Mesothelial cell of epicardium (in vitro differentiated cells): ENCODE measurements at places on chromosomes 2 and 18.

DNA sequence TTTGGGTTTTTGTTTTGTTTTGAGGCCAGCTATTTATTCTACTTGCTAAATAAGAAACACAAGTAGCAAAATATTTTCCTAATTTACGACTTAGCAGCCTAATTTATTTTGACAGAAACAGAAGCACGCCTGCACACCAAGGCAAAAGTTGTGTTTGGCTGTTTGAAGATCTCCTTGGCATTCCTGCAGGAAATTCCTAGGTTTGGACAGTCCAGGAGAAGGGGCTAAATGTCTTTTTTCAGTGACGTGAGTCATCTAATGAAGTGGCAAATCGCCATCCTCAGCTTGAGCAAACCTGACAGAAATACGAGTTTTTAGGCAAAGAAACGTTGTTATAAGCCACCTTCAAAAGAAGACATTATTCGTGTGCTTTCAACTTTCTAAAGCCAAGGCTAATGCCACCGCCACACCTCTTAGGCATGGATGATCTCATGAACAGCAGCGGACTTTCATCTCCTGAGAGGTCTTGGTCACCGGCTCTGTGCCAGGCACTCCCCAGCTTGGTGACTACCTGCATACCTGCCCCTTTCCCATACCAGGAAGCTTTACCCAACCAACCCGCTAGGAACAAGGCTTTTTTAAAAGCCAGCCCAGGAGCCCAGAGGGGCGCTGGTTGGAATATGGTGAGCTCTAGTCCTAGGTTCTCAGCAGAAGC is 30.9 kb downstream of the STK39 start:
- no peak for DNase-seq

- DNase-seq: no peak
Measured at GRCh38 chr18:71899707-71900472, 644.3 kb downstream of the CBLN2 start.

DNA sequence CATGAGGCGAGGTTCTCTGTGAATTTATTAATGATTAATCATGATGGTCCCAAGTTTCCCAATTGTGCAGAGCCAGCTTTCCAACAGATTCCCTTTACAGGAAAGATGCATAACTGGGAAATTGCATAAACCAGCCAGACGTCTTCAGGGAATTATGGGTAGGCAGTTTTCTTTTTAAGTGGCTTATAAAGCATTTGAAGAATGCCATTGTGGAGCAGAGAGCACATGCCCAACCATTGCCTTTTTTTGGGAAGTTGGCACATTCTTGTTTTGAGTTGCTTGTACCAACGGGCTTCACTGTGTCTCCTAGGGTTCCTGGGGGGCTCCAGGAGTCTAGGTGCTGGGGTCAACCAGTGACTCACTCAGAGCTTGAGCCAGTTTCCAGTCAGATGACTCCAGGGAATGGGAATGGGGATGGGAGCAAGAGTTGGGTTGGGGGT is 231.7 kb upstream of the FOSL2 start:
- no peak for DNase-seq

DNA sequence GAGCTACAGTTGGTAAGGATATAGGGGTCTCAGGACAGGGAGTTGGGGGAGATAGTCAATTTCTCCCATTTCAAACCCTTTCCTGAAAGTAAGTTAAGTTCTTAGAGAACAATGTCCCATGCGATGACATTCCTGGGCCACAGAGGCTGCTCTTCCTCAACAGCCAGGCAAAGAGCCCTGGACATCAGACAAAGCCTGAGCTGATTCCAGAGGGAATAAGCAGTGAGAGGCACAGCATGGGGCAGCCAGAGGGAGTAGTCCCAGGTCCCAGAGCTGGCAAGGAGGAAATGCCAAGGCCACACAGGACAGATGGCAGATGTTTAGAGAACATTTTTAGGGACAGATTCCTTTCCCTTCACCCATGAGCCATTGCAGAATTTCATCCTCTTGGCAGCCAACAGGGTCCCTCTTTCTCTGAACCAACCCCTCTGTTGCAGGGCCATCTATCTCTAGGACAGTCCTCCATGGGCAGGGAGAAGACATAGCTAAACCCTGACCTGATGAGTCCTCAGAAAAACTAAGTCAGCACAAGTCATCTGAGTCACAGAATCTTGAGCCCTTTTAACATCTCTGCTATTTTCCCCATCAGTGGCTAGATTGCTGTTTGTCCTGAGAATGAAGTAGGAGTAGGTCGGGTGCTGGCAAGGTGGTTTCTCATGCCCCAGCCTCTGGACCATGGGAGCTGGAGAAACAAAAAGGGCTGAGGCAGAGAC is 81.6 kb upstream of the STPG4 start:
- no peak for DNase-seq

- no peak for DNase-seq
Measured at GRCh38 chr2:190835303-190835930, 45.2 kb upstream of the GLS start.

GRCh38 chr2:45115181-45115580 is 105.9 kb upstream of the SIX2 start:
- no peak for DNase-seq

DNA sequence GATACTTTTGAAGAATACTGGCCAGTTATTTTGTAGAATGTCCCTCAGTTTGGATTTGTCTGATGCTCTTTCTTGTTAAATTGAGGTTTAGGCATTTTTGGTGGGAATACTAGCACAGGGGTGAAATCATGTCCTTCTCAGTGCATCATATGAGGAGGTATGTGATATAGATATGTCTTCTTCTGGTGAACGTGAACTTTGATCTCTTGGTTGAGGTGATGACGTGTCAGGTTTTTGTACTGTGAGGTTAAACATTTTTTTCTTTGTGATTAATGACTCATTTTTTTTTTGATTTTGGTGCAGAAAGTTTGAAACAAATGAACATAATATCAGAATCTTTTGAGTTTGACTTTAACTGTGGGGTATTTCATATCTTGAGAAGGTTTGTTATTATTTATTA is 11.0 kb downstream of the ZNF407 start:
- no peak for DNase-seq

DNA sequence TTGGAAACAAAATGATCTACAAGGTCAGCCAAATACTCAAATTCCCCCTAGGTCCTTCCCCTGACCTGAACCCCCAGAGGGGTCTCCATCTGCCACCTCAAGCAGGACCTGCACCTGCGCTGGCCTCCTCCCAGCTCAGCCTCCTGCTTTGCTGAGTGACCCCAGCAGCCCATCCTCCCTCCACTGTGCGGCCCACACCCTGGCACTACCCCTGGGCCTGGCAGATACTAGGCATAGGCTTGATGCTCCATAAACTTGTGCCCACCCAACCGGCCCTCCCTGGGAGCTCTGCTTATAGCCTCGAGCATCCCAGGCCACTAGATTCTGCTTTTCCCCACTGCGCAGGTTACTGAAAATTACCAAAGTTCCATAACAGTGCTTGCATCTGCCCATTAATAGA is 156.2 kb downstream of the HDAC4 start:
- DNase-seq: no peak

DNA sequence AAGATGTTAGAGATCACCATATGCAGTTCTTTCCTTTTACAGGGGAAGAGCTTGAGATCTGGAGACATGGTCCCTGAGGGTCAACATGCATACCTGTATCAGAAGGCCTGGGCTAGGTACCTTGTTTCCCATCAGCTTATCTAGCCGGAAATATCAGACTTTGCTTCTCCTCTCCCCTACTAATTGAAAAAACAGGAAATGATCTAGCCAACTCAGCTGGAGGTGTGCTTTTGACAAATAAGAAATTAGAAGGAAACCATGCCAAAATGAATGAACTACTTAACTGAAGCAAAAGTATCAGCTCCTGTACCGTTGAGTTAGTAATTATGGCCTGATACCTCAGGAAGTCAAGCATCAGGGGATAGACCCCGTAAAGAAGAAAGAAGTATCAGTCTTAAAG is 20.4 kb downstream of the PKP4 start:
- DNase-seq: no peak

- no peak for DNase-seq
Measured at GRCh38 chr2:30408961-30409387, 38.1 kb upstream of the LCLAT1 start.

GRCh38 chr2:44996356-44996755 is 12.9 kb downstream of the SIX2 start:
- no peak for DNase-seq

DNA sequence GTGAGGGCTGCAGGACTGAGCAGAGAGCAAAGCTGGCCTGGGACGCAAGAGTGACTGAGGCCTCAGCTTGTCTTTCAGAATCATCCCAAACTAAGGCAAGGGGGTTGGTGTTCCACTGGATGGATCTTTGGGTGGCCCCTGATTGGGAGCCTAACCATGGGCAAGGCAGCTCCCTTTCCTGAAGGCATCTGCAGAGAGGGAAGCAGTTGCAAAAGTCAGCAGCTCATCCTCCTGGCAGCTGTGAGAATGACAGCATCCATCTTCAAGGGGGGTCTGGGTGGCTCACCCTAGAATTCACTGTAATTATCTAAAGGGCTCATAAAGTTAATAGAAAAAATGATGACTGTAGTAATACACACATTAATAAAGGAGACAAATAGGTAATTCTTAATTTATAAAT is 46.5 kb upstream of the RAB31 start:
- DNase-seq: no peak

DNA sequence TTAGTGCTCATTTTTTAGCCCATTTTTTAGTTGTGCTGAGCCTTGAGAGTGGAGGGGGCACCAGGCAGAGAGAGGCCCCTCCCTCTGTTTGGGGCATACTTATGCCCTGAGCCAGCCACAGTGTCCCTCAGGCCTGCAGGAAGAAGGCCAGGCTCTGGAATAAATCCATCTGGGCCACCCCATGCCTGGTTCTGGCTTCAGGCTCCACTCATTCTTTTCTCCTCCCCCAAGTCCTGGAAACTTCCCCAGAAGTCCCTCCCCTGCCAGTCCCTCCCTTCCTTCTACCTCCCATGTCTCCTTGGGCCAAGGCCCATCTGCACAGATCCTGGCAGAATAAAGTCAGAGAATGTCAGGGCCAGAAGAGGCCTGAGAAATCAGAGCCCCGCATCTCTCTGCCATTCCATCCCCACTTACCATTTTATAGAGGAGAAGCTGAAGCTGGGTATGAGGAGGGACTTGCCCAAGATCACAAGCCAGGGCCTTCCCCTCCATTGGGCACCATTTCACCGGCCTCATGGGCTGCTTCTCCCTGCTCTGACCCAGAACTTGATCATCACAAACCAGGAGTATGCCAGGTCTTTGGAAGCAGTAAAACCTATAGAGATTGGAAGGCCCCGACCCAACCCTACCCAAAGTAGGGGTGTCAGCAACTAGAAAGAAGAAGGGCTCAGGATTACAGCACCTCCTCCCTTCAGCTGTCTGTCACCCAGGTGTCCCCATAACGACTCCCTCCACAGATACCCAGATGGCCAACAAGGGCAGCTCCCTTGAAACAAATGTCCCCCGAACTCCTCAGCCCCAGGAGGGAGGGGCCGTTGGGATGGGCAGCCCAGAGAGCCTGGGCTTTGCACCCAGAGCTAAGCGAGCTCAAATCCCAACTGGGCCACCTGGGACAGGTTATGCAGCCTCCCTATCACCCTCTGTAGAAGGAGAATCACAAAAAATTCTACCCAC is 108.4 kb downstream of the POLR1A start:
- DNase-seq: no peak

DNA sequence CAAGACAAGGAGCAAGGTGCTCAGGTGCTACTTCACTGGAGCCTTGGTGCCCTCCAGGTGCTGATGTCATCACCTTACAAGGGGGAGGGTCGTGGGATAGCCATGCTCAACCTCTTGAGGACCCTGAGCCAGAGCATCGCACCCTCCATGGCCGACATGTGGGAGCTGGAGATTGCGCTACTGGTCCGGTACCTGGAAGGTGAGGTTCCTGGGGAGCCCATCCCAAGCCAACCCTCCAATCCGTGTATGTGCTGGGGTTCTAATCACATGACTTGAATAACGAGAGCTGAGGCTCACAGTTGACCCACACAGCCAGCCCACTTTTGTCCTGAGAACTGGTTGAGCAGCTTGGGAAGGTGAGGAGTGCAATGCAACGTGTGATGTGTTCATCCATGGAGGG is 25.9 kb downstream of the MROH2A start:
- peak; percentile 31 for DNase-seq

GRCh38 chr18:56068701-56069100 is 480.7 kb upstream of the TCF4 start:
- no peak for DNase-seq

GRCh38 chr2:172446474-172447063 is 19.2 kb downstream of the ITGA6 start:
- no peak for DNase-seq

GRCh38 chr18:49910986-49911385 is 97.7 kb upstream of the ACAA2 start:
- no peak for DNase-seq

- DNase-seq: no peak
Measured at GRCh38 chr18:29652797-29653196, 1389.7 kb downstream of the DSC3 start.

DNA sequence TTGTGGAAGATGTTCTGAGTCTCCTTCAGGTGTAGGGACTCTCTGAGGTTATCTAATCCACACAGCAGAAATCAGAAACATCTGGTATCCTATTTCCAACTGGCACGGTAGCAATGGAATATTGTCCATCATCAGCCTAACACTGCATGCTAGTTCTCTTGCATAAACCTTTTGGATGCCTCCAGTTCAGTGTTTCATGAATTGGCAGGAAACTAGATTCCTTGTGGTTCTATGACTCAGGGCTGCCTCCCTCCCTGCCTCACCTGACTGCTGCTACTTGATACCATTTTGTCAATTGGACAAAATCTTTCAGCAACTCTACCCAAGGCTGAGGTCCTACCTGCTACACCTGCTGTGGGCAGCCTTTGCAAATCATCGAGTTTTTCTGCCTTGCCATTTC is 130.9 kb downstream of the TPGS2 start:
- DNase-seq: no peak

DNA sequence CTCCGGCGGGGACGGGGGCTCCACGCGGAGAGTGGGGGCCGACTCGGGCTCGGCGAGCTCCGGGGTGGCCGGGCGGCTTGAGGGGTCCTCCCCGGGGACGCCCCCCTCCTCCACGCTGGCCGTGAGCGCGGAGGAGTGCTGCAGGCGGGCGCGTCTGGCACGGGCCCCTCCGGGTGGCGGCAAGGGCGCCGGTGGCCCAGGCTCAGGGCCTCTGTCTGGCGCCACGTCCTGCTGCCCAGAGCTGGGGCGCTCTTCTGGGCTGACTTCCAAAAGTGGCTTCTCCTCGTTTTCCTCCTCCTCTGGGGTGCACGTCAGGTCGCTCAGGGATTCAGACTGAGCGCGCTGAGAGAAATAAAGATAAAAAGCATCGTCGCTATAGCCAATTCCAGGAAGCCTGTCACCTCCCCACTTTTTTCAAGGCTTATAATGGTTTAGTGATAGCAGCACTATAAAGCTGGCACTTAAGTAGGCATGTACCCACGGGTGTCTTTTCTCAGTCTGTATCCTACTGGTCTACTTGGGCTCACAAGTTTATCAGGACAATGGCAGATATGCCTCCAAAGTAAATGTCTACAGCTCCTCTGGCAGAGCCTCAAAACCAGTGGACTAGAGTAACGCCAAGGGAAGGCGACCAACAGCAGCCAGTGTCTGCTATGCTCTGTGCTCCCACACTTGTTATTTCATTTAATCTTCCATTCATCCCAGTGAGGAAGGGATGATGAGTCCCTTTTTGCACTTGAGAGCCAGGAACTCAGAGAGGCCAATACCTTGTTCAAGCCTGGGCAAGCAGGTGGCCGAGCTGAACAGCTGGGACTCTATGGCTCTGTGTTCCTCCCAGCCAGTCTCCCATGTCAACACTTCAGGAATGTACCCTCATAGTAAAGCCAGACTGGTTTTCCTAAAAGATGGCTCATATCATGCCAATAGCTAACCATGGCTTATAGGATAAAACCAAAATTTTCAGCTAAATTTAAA is 92.6 kb upstream of the MGAT4A start:
- no peak for DNase-seq

- DNase-seq: no peak
Measured at GRCh38 chr2:85276571-85277118, 51.1 kb downstream of the TGOLN2 start.

GRCh38 chr2:158772306-158773078 is 22.6 kb upstream of the DAPL1 start:
- no peak for DNase-seq
